ENCODE measurements at places on chromosomes 12 and 14.

GRCh38 chr12:100789146-100789545 lies 5.4 kb upstream of the ANO4 start:
- no peak for DNase-seq

DNA sequence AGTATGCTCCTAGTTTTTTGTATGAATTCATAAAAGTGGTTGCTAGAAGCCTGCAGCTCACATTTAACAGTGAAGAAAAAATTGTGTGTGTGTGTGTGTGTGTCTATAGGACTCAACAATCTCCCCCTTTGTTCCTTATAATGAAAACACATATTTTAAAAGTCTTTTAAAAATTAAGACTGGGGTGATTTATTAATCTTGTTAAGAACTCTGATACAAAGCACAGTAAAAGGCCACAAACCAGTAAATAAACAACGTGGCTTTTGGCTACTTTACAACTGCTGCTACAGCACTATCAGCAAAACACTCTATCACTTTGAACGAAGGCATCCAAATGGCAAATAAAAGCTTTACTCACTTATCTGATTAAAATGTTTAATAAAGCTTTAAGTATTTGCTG lies 594 bp upstream of the VCPKMT start:
- DNase-seq: no peak

DNA sequence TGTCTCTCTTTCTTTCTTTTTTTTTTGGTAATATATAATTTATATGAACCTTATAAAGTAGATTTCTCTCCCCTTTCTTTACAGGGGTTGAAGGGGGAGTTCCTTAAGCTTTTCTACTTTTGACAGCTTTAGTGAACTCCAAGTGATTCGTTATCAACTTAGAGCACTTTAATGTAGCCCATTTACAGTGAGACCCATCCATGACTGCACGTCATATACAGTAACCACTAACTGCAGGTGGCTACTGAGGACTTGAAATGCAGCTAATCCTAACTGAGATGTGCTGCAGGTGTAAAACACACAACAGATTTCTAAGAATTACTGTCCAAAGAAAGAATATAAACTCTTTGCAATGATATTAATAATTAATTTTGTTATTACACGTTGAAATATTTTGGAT lies 582 bp downstream of the LRRIQ1 start:
- DNase-seq: no peak

- no peak for DNase-seq
These were observed 287.5 kb downstream of the GALC start for GRCh38 chr14:87705439-87705896.

- peak; percentile 14 for DNase-seq
These were observed 21.8 kb upstream of the RNU6-8 start for GRCh38 chr14:32224737-32225377.

- DNase-seq: no peak
These were observed 58.0 kb upstream of the KRAS start for GRCh38 chr12:25308756-25309155.

DNA sequence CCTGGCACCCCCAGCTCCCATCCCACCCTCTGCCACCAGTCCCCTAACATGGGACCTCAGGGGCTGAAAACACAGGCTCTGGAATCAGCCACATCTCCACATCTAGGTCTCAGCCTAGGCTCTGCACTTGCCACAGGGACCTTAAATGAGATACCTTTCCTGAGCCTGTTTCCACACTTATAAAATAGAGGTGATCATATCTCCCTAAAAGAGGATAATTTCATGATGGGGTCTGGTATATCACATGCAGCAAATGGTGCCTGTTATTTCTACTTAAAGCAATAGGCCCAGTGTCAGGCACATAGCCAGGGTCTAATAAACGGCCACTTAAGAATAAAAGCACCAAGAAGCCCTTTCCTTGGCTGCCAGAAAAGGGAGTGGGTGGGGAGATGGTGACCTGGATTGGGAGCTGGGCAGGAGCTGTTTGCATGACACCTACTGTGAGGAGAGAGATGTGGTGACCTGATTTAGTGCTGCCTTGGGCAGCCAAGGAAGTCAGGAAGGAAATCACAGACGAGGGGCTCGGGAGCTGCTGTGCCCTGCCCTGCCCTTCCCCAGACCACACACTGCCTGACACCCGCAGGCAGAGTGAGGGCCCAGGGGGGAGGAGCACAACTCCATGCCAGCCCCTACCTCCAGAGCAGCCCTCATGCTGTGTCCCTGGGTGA lies 71.2 kb downstream of the IRF2BPL start:
- DNase-seq: peak; percentile 60

DNA sequence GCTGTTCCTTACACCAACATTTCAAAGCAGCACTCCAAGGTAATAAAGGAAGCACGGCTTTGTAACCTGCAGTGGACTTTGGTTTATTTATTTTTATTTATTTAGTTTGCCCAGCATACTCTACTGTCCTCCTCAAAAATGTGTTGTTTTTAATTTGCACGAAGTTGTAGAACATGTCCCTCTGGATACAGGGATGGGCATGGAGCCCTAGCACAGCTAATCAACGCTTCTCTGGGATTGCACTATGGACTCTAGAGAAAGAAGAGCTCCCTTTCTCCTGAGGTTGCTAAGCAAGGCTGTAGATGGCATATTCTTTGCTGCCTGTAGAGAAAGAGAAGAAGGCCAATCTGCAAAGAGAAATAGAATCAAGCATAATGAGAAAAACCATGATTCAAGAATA lies 5.9 kb upstream of the ANAPC5 start:
- no peak for DNase-seq

DNA sequence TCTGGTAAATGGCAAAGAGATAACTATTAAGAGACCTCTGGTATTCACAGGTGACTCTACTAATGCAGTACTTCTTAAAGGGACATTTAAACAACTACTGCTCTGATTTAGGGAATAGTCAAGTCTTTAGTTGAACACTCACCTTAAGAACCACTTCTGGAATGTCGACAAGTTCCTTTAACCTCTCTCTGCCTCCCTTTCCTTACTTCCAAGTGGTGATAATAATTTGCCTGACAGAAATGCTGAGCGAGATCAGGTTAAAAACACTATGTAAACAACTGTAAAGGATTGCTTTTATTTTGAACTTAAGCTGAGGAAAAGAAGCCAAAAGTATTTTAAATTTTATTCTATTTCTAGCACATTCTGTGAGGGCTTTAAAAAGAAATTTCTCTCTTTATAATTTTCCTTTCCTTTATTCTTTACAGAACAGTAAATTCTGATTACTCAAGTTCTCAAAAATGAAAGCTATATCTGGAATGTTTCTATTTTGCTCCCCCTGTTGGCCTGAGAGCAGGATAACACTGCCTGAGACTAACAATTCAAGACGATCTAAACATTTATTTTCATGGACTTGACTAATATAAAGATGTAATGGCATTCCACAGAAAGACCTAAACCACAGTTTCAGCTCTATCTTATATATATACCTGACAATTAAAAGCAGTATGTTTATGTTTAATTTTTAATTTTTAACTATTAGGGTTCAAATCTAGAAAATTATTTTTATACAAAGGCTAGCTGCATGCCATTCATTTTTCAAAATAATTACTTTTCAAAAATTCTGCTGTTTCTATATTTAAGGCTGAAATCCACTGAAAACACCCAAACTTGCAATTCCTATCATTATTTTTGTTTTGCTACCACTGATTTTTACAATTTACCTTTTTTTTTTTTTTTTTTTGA lies 29.2 kb downstream of the ZCCHC8 start:
- DNase-seq: peak; percentile 54

GRCh38 chr14:90336985-90337384 lies 5.2 kb upstream of the NRDE2 start:
- no peak for DNase-seq

DNA sequence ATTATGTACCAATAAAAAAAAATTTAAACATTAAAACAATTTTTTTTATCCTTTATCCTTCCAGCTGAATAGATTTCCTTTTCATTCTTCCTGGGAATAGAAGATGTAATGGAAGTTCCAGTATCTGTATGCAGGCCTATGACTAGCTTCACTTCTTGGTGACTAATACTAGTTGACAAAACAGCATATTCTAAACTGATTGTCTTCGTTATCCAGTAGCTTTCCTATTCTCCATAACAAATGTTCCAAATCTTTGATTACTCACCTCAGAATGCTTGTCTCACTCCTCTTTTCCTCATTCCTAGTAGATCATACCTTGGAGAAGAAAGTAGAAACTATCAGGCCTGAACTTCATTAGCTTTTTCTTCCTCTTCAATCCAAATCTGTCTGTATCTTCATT lies 70.7 kb downstream of the PLEKHA5 start:
- DNase-seq: no peak

- DNase-seq: no peak
These were observed 32.7 kb downstream of the FOS start for GRCh38 chr14:75311356-75311755.

GRCh38 chr12:108768591-108769500 lies 37.5 kb upstream of the CORO1C start:
- DNase-seq: peak; percentile 91

DNA sequence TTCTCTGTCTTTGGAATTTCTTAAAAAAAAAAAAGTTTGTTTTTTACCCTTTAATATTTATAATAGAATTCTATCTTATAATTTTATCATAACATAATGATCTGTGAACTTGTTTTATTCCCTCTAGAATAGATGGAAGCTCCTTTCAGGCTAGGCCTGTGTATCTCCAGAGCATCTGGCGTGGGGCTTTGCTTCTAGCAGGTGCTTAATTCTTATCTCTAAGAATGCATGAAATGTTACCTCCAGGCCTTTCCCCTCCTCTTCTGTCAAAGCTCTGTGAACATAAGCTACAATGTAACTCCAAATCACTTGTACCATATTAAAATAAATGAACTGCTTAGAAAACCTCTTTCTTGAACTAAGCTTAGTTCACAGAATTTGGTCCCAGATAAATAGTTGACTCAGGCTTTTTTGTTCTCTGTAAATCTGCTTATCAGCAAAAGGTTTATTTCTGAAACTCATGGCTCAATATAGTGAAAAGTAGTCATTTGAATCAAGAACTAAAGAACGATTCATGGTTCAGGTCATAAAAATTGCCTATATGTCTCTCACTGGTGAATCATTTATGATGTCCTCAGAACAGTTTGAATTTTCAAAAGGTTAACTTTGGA lies 407.1 kb downstream of the TRHDE start:
- no peak for DNase-seq

GRCh38 chr12:13114251-13115052 lies 11.0 kb upstream of the GSG1 start:
- DNase-seq: no peak

GRCh38 chr12:3747976-3748619 lies 4.8 kb downstream of the CRACR2A start:
- no peak for DNase-seq

DNA sequence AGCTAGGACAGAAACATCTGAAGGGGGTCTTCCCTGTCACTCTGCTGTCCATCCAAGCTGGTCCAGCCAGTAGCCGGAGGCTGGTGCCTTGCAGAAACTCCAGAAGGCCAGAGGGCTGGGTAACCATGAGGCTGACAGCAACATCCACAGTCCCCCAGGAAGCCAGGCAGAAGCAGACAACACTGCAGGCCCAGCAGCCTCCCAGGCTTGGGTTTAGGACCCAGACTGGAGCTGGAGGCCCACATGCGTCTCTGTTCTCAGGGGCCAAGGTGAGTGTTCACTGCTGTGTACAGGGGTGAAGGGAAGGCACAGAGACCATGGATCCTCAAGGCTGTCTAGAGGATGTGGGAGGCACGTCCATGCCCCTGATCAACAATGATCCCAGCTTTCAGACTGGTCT lies 136.4 kb upstream of the PRMT8 start:
- no peak for DNase-seq

- DNase-seq: peak; percentile 58
These were observed 1.3 kb upstream of the ZDHHC17 start for GRCh38 chr12:76762601-76762980.

- no peak for DNase-seq
These were observed 153.2 kb upstream of the PRICKLE1 start for GRCh38 chr12:42742716-42743115.

- no peak for DNase-seq
These were observed 217.6 kb downstream of the PRKD1 start for GRCh38 chr14:29710015-29710414.

DNA sequence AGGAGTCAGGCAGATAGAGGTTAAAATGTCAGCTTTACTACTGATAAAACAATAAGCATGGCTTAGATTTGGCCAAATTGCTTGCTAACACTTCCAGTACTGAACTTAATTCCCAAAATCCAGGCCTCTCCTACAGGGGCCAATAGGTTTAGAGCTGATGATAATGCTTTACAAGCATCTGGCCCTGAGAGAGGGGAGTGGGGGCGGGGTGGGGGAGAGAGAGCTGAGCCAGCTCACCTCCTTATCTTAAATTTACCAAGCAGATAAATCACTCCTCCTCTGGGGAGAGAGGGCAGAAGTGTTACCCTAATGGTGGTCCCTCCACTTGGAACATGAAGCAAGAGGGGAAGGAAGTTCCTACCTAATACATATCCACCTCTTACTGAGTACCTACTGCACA lies 182.2 kb upstream of the CRY1 start:
- no peak for DNase-seq

DNA sequence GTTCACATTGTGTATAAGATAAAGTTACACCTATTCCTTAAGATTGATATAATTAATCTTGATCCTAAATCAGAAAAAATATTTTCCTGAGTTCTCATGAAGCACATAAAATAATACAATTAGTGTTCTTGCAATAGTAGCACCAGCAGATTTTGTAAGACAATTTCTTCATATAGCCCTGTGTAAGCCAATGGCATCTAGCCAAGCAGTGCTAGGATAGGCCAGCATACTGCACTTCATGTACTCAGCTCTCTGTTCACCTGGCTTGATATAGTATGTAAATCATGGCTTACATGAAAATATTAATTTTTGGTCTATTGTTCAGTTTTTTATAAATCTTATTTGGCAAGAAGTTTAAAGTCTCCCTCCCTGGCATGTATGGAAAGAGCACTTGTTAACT lies 1.9 kb downstream of the KLRF2 start:
- DNase-seq: no peak

DNA sequence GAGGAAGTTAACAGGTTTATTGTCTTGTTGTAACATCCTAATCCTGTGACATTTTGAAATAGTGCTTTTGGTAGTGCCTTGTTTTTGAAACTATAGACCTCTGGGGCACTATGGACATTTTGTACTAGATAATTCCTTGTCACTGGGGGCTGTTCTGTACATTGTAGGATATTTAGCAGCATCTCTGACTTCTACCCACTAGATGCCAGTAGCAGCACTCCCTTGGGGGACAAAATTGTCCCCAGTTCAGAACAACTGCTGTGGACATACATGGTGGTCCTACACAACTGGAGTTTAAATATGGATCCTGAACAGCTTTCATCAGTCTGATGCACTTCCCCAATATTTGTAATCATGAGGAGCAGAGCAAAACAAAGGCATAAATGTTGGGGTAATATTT lies 264.7 kb downstream of the RAD51B start:
- no peak for DNase-seq

All from H7 (cell line).